ENCODE measurements at places on chromosomes 16 and 17.

GRCh38 chr16:84026606-84027005, 16.0 kb downstream of the SLC38A8 start:
- DNase-seq: no peak

GRCh38 chr17:2481760-2482159, 29.9 kb downstream of the METTL16 start:
- no peak for DNase-seq

- peak; percentile 93 for DNase-seq
These were observed 84.1 kb downstream of the TBC1D16 start for GRCh38 chr17:79951361-79952264.

DNA sequence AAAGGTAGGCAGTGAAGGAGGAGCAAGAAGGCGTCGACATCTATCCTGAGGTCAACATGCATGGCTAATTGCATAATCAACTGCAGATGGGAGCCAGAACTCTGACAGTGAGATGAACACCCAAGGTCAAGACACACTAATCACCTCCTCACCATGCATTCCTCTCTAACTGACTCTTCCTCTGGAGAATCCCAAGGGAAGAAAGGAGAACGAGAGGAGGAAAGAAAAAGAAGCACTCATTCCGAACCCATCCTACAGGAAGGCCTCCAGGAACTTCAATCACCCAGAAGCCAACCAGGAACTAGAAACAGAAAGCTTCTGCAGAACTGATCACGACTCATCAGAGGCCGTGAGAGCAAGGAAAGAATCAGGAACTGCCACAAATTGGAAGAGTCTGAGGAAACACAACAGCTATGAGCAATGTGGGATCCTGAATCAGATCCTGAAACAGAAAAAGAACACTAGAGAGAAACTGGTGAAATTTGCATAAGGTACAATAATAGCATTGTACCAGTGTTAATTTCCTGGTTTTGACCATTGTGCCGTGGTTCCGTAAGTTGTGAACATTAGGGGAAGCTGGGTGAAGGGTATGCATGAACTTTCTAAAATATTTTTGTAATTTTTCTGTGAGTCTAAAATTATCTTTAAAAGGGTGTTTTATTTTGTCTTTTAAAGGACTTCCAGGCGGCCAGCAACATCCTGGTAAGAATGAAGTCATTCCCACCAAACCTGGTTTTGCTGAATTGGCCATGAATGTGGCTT, 10.0 kb upstream of the BEAN1 start:
- peak; percentile 54 for DNase-seq

- no peak for DNase-seq
These were observed 1.7 kb downstream of the PITPNA start for GRCh38 chr17:1560858-1561355.

- no peak for DNase-seq
These were observed 169.1 kb downstream of the MSI2 start for GRCh38 chr17:57425431-57425830.

DNA sequence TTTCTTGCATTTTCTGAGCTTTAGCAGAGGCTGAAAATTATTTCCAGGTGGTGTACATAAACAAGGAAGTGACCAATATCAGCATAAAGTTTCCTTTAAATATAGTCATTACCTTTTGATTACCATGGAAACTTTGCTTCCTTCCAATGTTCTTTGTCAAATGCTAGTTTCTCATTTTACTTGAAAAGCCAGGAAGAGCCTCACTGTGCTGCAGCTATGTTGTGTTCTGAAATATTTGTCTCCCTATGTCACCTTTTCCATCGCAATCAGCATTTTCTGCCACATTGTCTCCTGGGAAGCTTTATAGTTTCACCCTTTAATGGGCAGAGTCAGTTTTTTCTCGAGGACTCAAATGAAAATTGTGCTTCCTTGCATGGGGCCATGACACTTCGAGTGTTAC, 496.0 kb downstream of the CDH8 start:
- no peak for DNase-seq
